A549 (cell line): ENCODE measurements at places on chromosomes 5 and 9.

- DNase-seq = no peak
Observed at GRCh38 chr5:150644514-150644913, 4.1 kb downstream of the SYNPO start.

DNA sequence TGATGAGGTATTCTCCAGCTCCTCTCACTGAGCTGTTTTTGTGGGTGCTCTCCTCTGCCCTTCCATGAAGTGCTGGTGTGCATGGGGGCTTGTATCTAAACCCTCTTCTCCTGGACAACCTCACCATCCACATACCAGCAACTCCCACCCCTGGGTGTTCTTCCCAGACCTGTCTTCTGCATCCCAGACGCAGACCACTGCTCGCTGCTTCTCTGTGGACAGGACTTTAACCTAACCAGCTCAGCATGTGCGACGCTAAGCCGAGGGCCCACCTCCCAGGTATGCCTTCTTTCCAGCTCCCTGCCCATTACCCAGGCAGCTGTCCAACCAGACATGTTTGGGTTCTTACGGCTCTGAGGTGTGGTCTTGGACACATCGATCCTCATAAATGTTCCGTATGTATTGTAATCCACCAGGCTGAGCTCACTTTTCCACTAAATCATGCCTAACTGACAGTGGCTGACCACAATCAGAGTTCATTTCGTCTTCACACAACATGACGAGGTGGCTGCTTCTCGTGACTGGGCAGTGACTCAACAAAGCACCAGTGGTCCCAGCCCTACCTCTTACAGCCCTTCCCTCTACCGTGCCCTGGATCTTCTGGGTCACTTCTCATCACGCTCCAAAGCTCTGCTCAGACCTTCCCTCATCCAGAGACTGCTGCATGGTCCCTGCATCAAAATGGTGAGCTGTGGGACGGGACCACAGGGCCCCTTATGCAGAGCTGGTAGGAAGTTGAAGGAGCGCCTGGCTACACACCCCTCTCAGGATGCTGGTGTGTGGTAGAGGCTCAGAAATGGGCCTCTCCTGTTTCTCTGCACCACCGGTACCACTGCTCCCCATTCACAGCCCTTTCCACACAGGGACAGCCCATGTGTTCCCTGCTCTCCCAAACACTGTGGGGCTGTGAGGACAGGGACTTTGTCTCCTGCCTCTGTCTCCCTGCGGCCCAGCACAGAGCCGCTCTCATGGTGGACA lies 9.6 kb upstream of the PTGES2 start:
- no peak for DNase-seq

DNA sequence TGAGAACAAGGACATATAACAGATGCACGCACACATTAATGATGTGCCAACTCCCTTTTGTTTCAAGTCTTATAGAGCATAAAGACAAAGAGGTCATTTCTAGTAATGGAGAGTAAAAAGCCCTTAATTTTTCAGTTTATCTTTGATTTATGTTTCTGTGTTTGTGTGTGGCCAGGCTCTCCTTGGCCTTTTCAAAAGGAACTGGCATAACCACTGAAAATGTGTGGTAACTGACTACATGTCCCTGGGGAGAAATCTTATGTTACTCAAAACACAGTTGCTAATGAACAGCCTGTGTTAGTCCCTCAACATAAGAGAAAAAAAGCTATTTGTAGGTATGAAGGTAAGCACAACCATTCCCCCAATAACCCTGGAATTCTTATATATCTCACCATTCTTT lies 47.6 kb upstream of the SHOC1 start:
- no peak for DNase-seq

GRCh38 chr9:686321-686813 lies 155.1 kb upstream of the DMRT1 start:
- DNase-seq = no peak

GRCh38 chr9:98260635-98261034 lies 5.2 kb upstream of the TBC1D2 start:
- no peak for DNase-seq

- DNase-seq = no peak
Observed at GRCh38 chr5:117621921-117622320, 1047.3 kb upstream of the SEMA6A start.

GRCh38 chr5:34630596-34630995 lies 25.5 kb upstream of the RAI14 start:
- no peak for DNase-seq
